ENCODE measurements at places on chromosomes 12 and 14.

- no peak for DNase-seq
Measured at GRCh38 chr14:67357186-67357968, 2.2 kb downstream of the ATP6V1D start.

GRCh38 chr12:78004249-78005093 is 173.8 kb downstream of the NAV3 start:
- no peak for DNase-seq

- no peak for DNase-seq
Measured at GRCh38 chr14:35292770-35293561, 784 bp downstream of the PSMA6 start.

GRCh38 chr12:80512781-80513180 is 68.7 kb downstream of the PTPRQ start:
- no peak for DNase-seq

GRCh38 chr14:25132732-25133422 is 82.9 kb upstream of the STXBP6 start:
- no peak for DNase-seq

DNA sequence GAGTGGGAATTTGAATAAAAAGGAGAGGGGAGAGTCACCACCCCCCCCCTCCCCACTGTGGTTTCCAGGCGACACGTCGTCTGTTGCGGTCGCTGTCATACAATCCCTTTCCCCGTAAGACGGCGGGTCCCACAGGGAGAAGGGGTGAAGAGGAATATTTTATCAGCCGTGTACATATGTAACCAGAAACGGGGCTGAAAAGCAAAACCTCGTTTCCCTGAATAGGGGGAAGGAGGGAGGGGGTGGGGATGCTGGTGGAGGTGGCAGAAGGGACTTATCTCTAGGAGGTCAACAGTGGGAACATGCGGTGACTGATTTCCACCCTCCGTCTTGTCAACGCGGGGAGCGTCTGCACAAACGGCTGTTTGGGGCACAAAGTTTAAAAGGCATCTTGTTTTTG is 171.4 kb downstream of the RBM19 start:
- DNase-seq = no peak

- DNase-seq = no peak
Measured at GRCh38 chr12:1380171-1380851, 214.1 kb downstream of the FBXL14 start.

DNA sequence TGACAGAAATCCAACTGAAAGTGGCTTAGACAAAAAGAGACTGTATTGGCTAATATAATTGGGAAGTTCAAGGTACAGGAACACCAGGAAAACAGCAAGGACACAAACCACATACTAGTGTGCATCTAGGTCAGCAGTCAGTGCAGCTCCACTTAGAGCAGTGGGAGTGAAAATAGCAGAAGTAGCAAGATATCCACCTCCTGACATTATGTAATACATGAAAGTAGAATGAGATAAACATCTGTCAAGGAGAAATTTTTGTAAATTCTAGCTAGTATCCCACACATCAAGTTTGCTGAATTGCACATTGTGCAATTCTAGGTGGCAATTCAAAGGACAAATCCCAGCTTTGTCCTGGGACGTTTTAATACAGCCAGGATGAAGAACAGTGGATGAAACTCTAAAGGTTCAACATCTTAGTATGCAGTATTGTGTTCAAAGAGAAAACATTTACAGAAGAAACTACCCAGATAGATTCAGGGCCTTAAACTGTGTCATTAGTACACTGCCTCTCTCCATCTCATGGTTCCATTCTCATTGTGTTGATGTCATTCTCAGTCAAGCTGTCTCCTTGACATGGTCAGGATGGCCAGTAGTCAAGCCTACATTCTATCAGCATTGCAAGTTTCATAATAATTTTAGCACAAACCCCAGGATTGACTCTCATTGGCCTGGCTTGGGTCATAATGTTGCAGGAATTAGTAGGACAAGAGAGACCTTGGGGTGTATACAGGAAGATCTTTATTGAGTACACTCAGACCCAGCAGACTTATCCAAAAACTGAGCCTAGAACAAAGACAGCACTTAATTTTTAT is 56.8 kb downstream of the SDR9C7 start:
- DNase-seq = no peak

- no peak for DNase-seq
Measured at GRCh38 chr12:15208871-15209656, 12.2 kb downstream of the RERG start.

DNA sequence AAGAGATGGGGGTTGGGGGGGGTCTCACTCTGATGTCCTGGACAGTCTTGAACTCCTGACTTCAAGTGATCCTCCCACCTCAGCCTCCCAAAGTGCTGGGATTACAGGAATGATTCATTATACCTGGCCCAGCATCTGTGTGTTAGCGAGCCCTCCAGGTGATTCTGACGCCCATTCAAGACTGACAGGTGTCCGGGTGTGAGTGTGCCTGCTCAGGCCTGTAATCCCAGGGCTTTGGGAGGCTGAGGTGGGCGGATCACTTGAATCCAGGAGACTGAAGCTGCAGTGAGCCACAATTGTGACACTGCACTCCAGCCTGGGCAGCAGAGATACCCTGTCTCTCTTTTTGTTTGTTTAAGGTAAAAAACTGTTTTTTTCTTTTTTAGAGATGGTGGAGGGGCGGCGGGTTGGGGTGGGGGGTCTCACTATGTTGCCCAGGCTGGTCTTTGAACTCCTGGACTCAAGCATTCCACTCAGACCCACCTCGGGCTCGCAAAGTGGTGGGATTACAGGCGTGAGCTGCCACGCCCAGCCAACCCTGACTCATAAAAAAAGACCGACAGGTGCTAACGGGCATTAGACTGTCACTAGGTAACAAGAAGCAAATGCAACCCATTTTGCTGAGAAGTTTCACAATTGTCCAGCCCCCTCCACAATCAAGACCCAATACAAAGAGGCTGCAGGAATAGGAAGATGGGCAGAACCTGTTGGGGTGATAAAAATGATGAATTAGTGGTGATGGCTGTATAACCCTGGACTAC is 4.7 kb downstream of the VSIG10 start:
- DNase-seq = no peak

GRCh38 chr14:104434214-104435076 is 145.1 kb upstream of the C14orf180 start:
- no peak for DNase-seq

DNA sequence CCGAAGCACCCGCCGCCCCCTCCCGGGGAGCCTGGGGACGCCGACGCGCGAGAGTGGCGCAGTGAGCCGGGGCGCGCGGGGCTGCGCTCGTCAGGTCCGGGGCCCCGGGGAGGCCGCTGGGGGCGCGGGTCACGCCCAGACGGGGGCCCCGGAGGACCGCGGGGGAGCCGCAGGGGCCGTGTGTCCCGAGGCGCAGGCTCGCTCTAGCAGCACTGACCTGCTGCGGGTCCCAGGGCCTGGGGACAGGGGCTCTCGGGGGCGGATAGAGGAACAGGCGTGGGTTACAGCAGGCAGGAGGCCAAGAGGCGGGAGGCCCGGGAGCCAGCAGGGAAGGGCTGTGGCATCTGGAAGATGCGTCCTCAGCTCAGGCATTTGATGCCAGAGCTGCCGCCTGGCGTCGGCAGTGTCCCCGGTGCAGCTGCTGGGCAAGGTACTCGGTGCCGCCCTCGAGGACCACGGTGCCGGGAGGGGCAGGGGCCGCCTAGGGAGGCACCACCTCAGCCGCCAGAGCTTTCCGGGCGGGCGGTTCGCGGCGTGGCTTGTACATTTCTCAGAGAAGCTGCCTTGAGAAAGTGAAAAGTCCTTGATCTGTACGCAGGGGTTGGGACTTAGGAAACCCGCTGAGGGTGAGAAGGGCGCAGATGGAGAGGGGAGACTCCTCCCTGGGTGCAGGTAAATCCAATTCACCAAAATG is 1.2 kb downstream of the WNT5B start:
- no peak for DNase-seq

DNA sequence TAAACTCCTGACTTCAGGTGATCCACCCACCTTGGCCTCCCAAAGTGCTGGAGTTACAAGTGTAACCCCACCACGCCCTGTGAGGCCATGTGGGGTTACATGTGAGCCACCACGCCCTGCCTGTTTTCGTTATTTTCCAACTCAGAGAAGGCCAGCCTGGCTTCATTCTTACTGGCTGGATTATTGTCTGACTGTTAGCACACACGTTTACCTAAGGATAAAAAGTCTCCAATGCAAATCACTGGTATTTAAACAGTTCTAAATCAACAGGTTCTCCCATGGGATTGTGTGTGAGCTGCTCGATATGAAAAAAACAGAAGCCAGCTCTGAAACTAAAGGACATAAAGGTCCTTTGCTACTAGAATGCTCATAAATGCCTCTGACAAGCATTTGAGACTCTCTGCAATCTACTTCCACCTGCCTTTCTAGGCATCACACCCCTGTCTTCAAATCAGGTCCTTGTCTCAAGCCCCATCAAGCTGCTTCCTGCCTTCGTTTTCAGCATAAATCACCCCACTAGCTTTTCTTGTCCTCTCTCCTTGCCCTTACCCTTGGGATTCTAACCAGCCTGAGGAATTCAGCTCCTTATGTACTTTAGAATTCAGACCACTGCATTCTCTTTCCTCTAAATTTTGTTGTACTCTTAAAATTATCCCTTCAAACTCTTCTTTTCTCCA is 265.0 kb downstream of the DUSP6 start:
- no peak for DNase-seq

DNA sequence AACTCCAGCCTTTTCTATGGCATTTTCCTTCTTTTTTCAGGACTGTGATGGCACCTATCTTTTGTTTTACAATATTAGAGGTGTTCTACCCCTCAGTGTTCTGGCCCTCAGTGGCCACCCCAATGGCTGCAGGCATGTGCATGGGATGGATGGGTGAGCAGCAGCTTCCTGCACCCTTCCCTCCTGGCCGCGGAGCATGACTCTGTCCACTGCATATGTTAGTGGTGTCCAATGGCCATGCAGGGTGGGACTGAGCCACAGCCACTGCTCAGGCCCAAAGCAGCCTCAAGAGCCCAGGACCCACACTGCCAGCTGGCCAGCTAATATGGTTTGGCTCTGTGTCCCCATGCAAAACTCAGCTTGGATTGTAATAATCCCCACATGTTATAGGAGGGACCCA is 1032.3 kb upstream of the FBXO33 start:
- DNase-seq = no peak

- no peak for DNase-seq
Measured at GRCh38 chr12:131074221-131075083, 120.7 kb downstream of the ADGRD1 start.

GRCh38 chr12:53976823-53977595 is 2.3 kb upstream of the HOTAIR start:
- no peak for DNase-seq

- DNase-seq = no peak
Measured at GRCh38 chr12:67453191-67453590, 184.0 kb downstream of the CAND1 start.

DNA sequence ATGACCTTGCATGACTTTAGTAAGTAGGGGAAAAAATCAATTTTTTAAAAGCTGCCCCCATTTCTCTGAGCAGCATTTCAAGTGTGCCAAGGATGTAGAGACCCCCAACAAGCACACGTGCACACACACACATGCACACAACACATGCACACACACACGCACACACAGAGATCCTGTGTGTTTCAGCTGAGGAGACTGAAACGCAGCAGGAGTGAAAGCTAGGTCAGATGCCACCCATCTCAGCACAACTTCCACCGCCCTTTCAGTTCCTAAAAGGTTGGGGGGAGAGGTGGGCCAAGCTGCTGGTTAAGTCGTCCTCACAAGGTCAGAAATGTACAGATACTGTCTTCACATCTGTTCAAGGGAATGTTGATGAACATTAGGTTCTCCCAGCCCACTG is 13.9 kb downstream of the MYL2 start:
- DNase-seq = no peak

DNA sequence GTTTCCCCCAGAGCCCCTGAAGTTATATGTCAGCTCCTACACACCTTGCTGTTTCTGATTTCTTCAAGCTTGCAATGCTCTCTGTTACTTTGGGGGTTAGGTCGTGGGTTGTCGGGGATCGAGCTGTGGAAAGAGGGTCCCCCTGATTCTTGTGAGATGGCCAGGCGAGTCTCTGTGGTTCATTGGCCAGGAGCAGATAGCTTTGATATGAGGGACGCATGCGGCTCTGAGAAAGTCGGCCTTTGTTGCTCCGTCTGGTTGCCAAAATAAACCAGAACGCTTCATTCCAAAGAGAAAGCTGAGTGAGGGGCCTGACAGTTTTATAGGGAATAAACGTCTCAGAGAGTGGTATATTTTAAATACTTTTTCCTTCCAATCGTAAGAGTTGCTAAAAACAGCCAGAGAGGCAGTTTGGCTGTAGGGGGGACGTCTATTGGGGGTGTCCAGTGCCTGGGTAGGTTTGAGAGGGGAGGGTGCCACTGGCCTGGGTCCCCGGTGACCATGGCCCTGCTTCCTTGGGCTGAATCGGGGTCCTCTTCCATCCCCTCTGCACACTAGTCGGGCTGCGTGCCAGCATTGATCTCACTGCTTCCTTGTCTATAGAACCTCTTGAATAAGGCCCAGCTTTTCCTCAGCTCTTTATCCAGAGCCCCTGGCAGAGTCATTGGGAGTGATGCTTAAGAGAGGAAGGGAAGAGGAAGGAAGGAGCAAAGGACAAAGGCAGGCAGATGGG is 18.9 kb downstream of the CCND2 start:
- no peak for DNase-seq

DNA sequence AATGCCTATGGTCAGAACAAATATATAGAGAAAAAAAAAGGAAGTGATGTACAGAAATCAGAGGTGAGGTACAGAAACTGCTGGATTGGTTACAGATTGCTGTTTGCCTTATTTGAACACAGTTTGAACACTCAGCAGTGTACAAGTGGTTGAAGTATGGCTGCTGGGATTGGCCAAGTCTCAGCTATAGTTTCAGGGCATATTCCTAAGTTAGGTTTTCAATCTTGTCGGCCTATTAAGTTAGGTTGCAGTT is 146.4 kb downstream of the LLPH start:
- no peak for DNase-seq

- DNase-seq = no peak
Measured at GRCh38 chr14:106491851-106492250, 965.5 kb downstream of the TMEM121 start.

GRCh38 chr14:68927956-68928675 is 51.0 kb downstream of the ACTN1 start:
- DNase-seq = no peak

GRCh38 chr12:15458008-15458407 is 135.7 kb downstream of the PTPRO start:
- no peak for DNase-seq

GRCh38 chr12:60052483-60052882 is 456.7 kb downstream of the SLC16A7 start:
- DNase-seq = no peak

GRCh38 chr12:19830446-19830845 is 391.2 kb downstream of the AEBP2 start:
- DNase-seq = no peak

Data from AG09319 (cell line).